CD4-positive, alpha-beta T cell treated with Interleukin-4 for 4 hours (primary cell): ENCODE measurements at places on chromosomes 13 and 19.

GRCh38 chr19:18419195-18419698 lies at the start of gene SSBP4:
Gene SSBP4 (plus strand): TSS chr19:18419398. CDS start chr19:18419649, 251 bp downstream.
- peak; percentile 60 for DNase-seq

DNA sequence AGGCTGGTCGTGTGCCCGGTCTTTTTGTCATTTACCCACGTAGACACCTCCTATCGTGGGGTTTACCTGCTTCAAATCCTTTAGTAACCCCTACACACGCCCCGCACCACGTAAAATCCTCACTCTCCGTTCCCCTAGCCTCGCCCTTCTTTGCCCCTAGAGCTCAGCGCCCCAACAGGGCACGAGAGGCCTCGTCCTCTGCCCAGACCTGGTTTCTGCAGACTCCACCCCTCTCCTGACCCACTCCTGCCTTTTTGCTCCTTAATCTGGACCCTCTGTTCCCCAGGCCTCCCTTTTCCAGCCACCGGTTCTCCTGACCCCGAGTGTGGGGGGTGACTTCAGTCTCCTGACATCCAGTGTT lies 412 bp downstream of the ZNF528 start:
- DNase-seq: no peak

GRCh38 chr13:92838786-92839185 lies 387.8 kb upstream of the GPC6 start:
- DNase-seq: no peak

DNA sequence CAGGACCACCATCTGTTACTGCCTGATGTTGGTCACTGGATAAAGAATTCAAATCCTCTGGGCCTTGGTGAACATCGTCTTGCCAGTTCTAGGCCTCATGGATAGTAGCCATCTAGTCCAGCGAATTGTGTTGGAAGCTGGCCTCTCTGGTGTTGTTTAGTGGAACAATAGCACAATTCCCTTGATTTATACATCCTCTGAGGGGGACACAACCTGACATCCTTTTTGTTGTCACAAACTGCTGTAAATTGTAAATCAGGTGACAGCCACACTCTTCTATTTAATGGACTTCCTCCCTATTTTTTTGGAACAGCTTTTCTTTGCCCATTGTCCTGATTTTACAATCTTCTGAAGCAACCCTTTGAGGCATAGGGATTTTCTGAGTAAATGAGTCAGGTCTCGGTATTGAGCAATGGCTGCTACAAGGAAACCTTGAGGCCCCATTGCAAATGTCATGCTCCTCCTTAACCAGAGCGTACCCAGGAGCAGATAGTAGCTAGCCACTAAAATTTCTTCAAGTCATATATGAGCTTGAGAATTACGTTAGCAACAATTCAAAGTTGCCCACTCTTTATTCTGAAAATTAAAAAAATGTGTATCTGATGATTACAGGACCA lies 263.3 kb downstream of the COG6 start:
- DNase-seq: no peak

DNA sequence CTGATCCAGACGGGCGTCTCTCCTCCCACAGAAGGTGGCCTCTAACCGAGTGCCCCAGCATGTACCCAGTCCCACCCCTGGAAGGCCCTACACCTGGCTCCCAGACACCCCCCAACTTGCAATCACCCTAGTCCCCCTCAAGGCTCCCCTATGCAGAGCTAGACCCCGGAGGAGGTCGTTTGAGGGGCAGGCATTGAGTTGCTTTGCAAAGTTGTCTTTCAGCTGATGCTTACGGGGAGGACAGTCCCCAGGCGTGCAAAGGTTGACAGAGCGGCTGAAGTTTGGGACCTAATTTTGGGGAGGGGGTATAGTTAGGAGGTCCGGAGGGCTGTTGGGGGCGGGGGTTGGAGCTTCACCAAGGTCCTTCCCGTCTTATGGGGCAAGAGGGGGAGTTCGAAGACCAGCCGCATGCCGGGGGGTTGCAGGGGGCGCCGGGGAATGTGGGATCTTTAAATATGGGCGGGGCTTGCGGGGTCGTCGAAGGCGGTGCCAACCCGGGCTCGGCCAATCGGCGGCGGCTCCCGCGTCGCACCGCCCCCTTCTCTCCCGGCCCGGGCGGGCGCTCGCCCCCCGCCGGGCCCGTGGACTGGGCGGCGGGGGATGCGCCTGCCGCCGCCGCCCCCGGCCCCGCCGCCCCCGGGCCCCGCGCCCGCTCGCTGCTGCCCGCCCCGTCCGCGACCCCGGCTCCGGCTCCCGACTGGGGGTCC lies at the start of gene KCNN1:
Gene KCNN1 (plus strand): TSS at position 558 of the 707 bp plus-strand sequence. CDS start 6,782 bp downstream, outside the sequence.
- no peak for DNase-seq

DNA sequence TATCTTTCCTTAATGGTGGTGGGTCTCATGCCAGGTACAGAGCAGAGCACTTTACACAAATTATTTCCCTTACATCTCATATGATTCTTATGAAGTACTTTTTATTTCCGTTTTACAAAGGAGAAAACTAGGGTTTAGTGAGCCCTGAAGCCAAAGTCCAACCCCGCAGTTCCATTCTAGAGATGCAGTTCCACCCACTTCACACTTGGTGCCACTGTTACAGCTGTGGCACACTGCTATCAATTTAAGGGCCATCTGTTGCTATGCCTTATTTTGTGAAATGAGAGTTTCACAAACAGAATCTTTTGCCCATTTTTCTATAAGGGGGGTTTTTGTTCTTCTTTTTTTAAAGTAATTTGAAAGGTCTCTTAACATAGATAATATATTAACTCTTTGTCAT lies 12.9 kb downstream of the MIPEP start:
- DNase-seq: no peak

DNA sequence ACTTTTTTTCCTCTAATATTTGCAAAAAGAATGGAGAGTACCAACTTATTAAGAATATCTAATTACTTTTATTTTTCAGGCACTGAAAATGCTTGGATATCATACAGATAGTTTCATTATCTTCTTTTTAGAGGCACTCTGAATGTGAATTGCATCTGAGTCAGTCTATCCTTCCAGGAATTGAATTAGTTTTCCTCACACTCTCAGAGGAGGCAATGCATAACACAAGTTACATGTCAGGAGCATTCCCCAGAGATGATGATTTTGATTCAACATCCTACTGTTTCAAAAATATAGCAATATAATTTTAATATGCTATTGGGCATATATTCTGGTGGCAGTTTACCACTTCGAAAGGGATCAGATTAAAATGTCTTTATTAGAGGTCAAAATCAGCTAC lies 1315.4 kb downstream of the PCDH9 start:
- DNase-seq: no peak

GRCh38 chr19:1649706-1650649 lies 2.4 kb downstream of the TCF3 start:
- no peak for DNase-seq
